ENCODE measurements at places on chromosomes 12 and 14.

- DNase-seq, result peak; percentile 52
These were observed 68.0 kb downstream of the SPTB start for GRCh38 chr14:64811676-64812075.

GRCh38 chr12:104131609-104132008 is 6.4 kb downstream of the NFYB start:
- DNase-seq, result no peak

DNA sequence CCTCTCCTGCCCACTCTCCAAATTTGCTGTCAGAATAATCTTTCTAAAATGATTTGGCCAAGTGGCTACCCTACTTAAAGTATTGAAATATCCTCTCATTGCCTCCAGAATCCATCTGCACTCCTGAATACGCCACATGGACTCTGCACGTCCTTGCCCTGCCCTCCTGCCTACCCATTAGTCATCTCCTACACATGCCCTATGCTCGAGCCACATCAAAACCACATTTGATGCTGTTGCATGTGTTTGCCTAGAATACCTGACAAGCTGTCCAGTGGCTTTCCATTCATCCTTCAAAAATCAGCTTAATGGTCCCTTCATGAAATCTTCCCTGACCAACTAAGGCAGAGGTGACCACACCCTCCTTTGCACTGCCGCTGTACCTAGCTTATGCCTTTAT is 17.0 kb downstream of the VCPKMT start:
- no peak for DNase-seq

DNA sequence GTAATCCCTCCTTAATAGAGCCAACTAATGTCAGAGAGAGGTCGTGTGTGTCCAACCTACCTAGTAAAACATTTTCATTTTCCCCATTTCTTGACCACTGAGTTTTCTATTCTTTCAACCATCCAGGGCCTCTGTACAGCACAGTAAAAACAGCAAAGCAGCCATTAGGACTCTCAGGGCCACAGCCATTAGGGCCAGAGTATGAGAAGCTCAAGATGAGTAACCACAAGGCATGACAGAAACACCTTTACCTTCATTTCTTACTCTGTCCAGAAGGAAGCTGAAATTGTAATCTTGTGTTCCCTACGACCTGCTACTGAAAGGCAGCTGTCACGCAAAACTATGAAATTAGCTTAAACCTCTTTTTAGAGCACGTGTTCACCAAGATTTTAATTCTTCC is 2.3 kb downstream of the SPPL3 start:
- DNase-seq, result no peak
